ENCODE measurements at places on chromosomes 5 and 9.

- no peak for DNase-seq
Measured at GRCh38 chr9:123111427-123112014, 78.1 kb downstream of the GPR21 start.

GRCh38 chr5:150789943-150790611 lies 11.5 kb downstream of the SMIM3 start:
- peak; percentile 97 for DNase-seq

- DNase-seq, result peak; percentile 47
Measured at GRCh38 chr5:89816038-89816437, 593.5 kb downstream of the CETN3 start.

GRCh38 chr9:93343663-93344062 lies 107.8 kb upstream of the FAM120A start:
- no peak for DNase-seq

DNA sequence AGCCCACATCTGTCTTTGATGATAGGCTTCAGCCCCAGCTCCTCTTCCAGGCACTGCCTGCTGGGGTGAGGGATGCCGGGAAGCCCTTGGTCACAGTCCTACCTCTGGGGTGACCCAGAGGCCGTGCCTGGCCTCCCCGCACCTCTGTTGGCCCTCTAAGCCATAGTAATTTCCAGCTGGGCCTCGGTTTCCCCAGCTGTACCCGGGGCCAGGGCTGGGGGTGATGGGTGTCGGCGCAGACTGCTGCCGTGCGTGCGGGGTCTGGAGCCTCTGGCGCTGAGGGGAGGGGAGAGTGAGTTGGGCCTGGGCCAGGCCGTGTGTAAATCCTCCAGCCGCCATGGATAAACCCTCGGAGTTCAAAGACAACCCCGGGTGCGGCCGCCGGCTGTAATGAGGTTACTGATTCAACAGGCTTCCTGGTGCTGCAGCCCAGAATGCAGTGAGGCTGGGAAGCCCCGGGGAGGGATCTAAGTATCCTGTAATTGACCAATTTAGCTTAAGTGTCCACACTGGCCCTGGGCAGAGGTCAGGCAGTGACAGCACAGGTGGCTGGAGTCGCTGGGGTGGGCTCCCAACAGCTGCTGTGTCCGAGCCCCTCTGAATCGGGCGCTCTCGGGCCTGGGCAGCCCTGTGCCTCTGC lies 7.1 kb downstream of the RXRA start:
- DNase-seq, result no peak

GRCh38 chr5:137802282-137803210 lies 48.4 kb upstream of the HNRNPA0 start:
- DNase-seq, result no peak

- DNase-seq, result no peak
Measured at GRCh38 chr9:130891688-130892476, 4.7 kb downstream of the QRFP start.

GRCh38 chr9:84002344-84002743 lies 21.7 kb downstream of the RMI1 start:
- no peak for DNase-seq

- DNase-seq, result no peak
Measured at GRCh38 chr5:74143721-74144330, 496.7 kb downstream of the ENC1 start.

GRCh38 chr9:4317681-4318080 lies 17.8 kb upstream of the GLIS3 start:
- no peak for DNase-seq

DNA sequence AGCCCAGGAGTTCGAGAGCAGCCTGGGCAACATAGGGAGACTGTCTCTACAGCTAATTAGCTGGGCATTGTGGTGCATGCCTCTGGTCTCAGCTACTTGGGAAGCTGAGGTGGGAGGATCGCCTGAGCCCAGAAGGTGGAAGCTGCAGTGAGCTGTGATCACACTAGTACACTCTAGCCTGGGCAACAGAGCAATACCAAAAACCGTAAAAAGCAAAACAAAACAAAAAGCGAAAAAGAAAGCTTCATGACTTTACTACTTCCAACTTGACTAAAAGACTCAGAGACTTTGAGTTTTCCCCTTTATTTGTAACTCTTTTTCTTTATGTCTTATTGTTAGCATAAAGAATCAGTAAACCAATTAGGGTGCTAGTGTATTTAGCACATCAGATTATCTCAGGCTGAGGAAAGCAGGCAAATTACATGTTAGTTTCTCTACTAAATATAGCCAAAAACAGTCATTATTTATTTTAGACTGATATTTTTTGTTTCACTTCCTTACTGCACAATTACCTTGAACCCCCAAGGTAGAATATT lies 5.4 kb downstream of the RAD17 start:
- no peak for DNase-seq

GRCh38 chr9:99628285-99628684 lies 193.4 kb upstream of the NR4A3 start:
- DNase-seq, result no peak

GRCh38 chr5:60259730-60260129 lies 366.2 kb upstream of the PDE4D start:
- no peak for DNase-seq

- DNase-seq, result no peak
Measured at GRCh38 chr5:175202463-175203068, 241.4 kb downstream of the DRD1 start.

Measured in fibroblast of skin of left biceps (primary cell).